ENCODE measurements at places on chromosomes 5 and 9. TPM values are rescaled to one million over a fixed set of nuclear protein-coding genes. Genes with fewer than 3 reads are reported as not detected.
A peak's percentile ranks its signal among the peaks of the same experiment; 100 is the strongest.

Gene UIMC1
- total RNA-seq, result 24.4 TPM

Gene BRINP1
- not detected for total RNA-seq

Gene LHX3
- total RNA-seq, result not detected

Gene ELOVL7
- 0.05 TPM for total RNA-seq

Gene POU5F2
- 0.34 TPM for total RNA-seq

Gene IL31RA
- 8.9 TPM for total RNA-seq

- no peaks in the 10 kb centered on the region for H3K27me3 ChIP-seq
- no peak for DNase-seq
- H3K4me3 ChIP-seq, result no peak overlapping the region
- peak overlapping the region; percentile 78 for H3K27ac ChIP-seq
- H3K4me1 ChIP-seq, result peaks cover 54% of the 10 kb centered on the region
- no peaks in the 10 kb centered on the region for H3K36me3 ChIP-seq
Observed at GRCh38 chr5:169412831-169413230, 111.9 kb upstream of the SLIT3 start.

- no peaks in the 10 kb centered on the region for H3K27me3 ChIP-seq
- no peak overlapping the region for H3K4me3 ChIP-seq
- no peaks in the 10 kb centered on the region for H3K4me1 ChIP-seq
- H3K27ac ChIP-seq, result no peak overlapping the region
- no peaks in the 10 kb centered on the region for H3K36me3 ChIP-seq
Observed at GRCh38 chr5:99543841-99544240, 615.0 kb upstream of the CHD1 start.

DNA sequence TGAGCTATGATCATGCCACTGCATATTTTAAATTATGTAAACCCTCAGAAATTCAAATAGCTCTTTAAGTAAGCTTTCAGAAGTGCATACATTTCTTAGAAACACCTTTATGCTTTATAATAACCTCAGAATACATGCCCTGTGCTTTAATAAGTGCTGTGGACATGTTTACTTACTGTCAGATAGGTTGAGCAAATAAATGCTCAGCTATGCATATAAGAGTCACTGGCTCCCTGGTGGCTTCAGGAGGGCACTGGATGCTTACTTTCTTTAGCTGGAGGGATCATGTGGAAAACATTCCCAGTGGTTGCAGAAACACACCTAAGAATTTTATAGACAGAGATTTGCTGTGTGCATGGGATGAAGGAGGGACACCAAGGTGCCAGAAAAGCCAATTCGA lies 74.4 kb downstream of the PDE6A start:
- H3K27ac ChIP-seq, result no peak overlapping the region
- no peaks in the 10 kb centered on the region for H3K27me3 ChIP-seq
- peaks cover 10% of the 10 kb centered on the region for H3K4me1 ChIP-seq
- no peaks in the 10 kb centered on the region for H3K36me3 ChIP-seq

- no peak for DNase-seq
- no peak overlapping the region for H3K27ac ChIP-seq
- H3K4me3 ChIP-seq, result no peak overlapping the region
- peaks cover 19% of the 10 kb centered on the region for H3K36me3 ChIP-seq
- H3K27me3 ChIP-seq, result no peaks in the 10 kb centered on the region
- H3K4me1 ChIP-seq, result no peaks in the 10 kb centered on the region
Observed at GRCh38 chr5:38938424-38938823, 92.6 kb downstream of the OSMR start.

GRCh38 chr5:65020492-65020891 lies 251.8 kb downstream of the CWC27 start:
- no peaks in the 10 kb centered on the region for H3K4me1 ChIP-seq
- no peaks in the 10 kb centered on the region for H3K27me3 ChIP-seq
- H3K27ac ChIP-seq, result no peak overlapping the region
- H3K4me3 ChIP-seq, result no peak overlapping the region

DNA sequence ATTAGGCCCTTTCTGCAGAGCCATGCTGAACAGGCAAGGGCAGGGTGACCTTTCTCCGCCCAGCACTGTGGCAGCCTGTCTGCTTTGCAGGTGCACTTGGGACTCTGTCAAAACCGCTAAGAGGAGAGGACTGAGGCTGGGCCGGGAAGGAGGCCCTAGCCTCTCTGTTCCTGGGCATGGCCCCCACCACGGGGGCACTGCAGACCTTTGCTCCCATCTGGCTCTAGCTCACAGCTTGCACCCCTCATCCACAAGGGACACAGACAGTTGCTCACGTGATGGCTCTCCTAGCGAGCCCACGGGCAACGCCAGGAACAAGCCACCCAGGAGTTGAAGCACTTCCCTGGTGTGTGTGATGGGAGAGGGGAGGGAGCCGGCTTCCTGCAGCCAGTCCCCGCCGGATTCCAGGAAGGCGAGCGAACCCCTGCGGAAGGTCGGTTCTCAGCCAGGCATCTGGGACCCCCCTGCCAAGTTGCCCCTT lies 43.0 kb upstream of the FCN1 start:
- no peak overlapping the region for H3K27ac ChIP-seq
- H3K36me3 ChIP-seq, result no peaks in the 10 kb centered on the region
- no peaks in the 10 kb centered on the region for H3K4me1 ChIP-seq
- no peak for DNase-seq
- H3K4me3 ChIP-seq, result no peak overlapping the region

DNA sequence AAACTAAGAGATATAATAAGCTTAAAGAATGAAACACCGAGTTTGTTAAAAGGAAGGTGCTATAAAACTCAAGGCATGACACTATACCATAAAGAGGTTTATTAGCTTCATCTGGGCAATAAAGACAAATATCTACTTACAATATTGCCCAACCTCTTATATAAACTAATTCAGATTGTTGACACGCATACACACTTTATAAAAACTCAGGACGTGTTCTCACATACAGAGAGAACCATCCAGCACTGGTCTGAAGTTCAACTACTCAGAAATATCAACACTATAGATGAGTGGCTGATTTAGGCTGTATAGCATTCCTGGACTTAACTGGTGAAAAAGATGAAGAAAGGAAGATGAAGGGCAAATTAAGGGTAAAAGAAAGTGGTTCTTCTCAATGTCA lies 81.2 kb downstream of the FRMD3 start:
- H3K27ac ChIP-seq, result no peak overlapping the region
- no peaks in the 10 kb centered on the region for H3K4me1 ChIP-seq
- DNase-seq, result no peak
- no peaks in the 10 kb centered on the region for H3K27me3 ChIP-seq
- H3K4me3 ChIP-seq, result no peak overlapping the region

DNA sequence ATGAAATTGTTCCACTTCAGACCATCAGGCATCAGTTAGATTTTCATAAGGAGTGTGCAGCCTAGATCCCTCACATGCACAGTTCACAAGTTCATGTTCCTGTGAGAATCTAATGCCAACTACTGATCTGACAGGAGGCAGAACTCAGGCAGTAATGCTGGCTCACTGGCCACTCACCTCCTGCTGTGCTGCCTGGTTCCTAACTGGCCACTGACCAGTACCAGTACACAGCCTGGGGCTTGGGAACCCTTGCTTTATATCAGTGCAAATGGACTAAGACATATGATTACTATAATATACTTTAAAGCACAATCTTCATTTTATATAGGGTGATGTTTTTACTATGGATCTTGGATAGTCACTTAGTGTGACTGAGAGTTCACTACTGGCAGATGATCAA lies 259.2 kb downstream of the SLCO4C1 start:
- H3K27me3 ChIP-seq, result no peaks in the 10 kb centered on the region
- DNase-seq, result no peak
- H3K27ac ChIP-seq, result no peak overlapping the region
- no peaks in the 10 kb centered on the region for H3K36me3 ChIP-seq

GRCh38 chr5:77168161-77168878 lies 42.2 kb upstream of the PDE8B start:
- DNase-seq, result no peak
- no peak overlapping the region for H3K4me3 ChIP-seq
- no peaks in the 10 kb centered on the region for H3K27me3 ChIP-seq
- H3K27ac ChIP-seq, result peak overlapping the region; percentile 80

DNA sequence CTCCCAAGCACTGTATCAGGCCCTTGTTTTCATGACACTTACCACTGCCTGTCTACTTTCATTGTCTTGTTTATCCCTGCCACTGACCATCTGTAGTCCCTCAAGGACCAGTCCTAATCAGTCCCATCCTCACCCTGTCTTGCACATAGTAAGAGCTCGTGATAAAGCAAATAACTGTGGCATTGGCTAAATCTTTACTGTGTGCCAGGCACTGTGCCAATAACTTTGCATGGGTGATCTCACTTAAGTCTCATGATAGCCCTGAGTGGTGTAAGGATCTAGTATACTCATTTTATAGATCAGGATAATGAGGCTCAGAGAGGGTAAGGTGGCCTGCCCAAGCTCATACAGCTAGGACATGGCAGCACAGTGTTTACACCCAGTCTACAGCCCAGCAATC lies 5.6 kb downstream of the CDX1 start:
- no peaks in the 10 kb centered on the region for H3K27me3 ChIP-seq
- H3K4me1 ChIP-seq, result peaks cover 37% of the 10 kb centered on the region
- DNase-seq, result no peak
- no peak overlapping the region for H3K27ac ChIP-seq
- no peak overlapping the region for H3K4me3 ChIP-seq

GRCh38 chr5:40436535-40437237 lies 243.0 kb upstream of the PTGER4 start:
- no peak for DNase-seq
- H3K36me3 ChIP-seq, result no peaks in the 10 kb centered on the region
- H3K27me3 ChIP-seq, result no peaks in the 10 kb centered on the region
- H3K27ac ChIP-seq, result no peak overlapping the region
- H3K4me1 ChIP-seq, result peaks cover 7% of the 10 kb centered on the region
